Astrocyte of the spinal cord (primary cell): ENCODE measurements at places on chromosomes 3 and 15.

DNA sequence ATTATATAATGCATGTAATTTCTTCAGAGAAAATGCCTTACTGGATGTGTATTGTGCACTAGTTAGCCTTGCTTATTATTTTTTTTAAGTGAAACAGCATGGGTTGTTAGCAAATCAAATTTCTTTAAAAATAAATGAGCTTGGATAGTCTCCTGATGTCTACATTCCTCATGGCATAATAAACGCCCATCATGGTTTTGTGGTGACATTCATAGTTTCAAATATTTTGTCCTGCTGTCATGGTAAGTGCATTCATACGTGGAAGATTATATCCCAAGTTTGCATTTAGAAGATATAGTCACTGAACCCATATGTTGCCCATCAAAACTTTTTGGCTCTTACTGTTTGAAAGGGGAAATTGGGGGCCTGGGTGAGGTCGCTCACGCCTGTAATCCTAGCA is 130.7 kb downstream of the ALCAM start:
- no peak for DNase-seq

DNA sequence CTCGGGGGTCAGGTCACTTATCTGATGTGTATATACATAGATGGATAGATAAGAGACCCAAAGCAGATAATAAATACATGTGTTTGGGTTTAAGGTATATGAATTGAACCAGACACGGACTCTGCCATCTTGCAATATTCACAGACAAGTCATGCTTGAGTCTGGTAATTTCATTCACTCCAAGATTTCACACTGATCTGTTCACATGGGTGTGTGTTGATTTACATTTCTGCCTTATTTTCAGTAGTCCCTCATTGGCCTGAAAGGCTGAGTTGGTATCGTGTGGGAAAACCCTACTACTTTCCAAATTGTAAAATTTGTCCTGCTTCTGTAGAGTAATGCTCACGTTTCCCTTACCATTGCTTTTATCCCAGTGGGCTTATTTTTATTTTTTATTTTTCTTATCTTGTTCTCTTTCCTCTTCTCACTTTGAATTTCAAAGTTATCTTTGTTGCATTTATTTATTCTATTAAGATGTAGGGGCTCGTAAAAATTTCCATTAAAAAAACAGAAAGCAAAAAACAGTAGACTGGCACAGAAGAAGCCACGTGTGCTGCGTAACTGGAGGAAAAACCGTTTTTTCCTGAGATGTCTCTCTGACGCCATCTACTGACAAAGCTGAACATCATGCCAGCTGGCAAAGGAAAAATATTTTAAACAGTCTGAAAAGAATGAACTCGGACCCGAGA is 10.8 kb upstream of the MFSD1 start:
- peak; percentile 80 for DNase-seq

DNA sequence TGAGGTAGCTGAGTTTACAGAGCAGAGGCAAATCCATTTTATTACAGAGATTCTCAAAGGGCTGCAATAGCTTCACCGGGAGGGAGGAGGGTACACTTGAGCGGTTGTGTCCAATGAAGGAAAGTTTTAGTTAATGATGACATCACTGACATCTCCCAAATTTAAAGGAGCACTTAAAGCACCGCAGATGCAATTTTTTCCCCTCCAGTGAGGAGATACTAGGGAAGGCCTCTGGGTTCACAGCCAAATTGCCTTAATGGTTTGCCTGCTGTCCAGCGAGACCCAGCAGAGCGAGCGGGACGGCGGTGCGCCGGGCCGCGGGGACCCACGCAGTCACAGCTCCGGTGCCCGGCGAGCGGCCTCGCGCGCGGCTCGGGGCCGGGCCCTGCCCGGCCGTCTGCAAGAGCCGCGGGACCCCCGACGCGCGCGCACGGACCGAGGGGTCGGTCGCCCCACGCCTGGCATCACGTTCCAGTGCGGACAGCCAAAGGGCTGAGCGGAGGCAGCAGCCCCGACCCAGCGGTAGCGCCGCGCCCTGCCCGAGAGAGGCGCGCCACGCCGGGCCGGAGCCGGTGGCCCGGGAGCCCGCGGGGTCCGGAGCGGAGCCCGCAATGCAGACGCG is 160.5 kb upstream of the CHRNA7 start:
- no peak for DNase-seq

- DNase-seq = no peak
These were observed 30.0 kb downstream of the SNX33 start for GRCh38 chr15:75677465-75678323.

GRCh38 chr3:135451037-135451785 is 514.3 kb upstream of the PPP2R3A start:
- no peak for DNase-seq
